Stimulated activated CD8-positive, alpha-beta memory T cell treated with anti-CD3 and anti-CD28 coated beads, Interleukin-12 subunit alpha, Interleukin-12 subunit beta, amount 100 ng/mL, for 1 hour (primary cell): ENCODE measurements at places on chromosomes 11 and 22.

DNA sequence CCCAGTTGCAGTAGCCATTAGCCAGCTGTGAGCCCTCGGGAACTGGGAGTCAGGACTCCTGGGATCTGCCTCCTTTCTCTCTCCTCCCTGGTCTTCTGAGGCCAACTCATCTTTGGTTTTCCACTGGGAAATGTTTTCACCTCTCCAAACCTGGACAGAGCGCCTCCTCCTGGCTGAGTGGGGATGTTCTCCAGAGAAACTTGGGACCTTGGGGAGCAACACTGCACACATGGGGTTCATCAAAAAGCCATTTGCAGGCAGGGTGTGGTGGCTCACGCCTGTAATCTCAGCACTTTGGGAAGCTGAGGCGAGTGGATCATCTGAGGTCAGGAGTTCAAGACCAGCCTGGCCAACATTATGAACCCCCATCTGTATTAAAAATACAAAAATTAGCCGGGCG lies 145.4 kb downstream of the NECTIN1 start:
- DNase-seq = no peak

GRCh38 chr11:92179017-92179670 lies 45.5 kb upstream of the FAT3 start:
- no peak for DNase-seq

DNA sequence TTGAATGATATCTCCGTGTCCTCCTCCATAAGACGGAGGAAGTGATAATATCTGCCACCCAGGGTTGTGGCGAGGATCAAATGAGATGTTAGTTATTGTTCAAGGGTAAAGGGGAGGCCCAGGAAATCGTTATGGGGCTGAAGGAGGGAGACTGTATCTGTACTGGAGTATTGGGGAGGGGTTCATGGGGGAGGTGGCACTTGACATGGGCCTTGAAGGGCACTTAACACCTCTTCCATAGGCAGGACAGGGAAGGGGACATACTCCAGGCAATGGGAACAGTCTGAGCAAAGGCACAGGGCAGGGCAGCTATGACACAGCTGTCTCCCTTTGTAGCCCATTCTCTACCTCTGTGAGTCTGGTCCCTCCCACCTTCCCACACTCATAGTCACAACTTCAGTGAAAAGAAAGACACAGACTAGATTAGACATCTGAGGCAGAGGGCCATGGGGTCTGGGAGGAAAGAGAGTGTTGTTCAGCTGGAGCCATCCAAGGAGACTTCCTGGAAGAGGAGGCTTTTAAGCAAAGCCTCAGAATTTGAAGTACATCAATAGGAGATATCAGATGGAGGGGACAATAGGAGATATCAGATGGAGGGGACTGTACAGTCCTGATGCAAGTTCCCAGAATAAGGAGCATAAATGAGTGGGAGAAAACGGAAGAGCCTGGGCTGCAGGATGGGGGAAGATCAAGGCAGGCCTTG lies 15.8 kb upstream of the DGKZ start:
- DNase-seq = no peak

GRCh38 chr11:93481696-93482095 lies 61.5 kb downstream of the SMCO4 start:
- DNase-seq = no peak

- no peak for DNase-seq
Measured at GRCh38 chr11:114082767-114083181, 23.3 kb downstream of the ZBTB16 start.

DNA sequence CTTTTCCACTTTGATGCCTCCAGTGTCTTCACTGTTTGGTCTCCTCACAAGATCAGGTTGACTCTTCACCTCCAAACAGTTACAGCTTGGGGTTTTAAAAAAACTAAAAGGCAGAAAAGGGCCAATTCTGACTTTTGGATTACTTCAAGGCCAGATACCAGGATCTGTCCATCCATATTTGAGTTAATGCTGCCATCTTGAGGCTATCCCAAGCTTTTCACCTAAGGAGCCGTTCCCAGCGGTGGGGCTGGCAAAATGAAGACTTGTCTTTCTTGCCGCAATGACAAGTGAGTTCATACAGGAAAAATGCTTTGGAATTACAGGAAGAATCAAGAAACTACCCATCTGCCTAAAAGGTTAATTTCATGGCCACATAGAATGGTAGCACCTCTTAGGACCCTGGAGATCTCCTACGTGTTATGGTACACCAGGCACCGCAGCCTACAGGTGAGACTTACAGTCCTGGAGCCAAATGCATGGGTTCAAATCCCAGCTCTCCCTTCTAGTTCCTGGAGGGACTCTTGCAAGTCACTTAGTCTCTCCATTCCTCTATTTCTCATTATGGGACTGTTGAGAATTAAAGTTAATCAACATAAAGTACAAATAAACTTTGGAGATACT lies 6.0 kb upstream of the OR5B21 start:
- DNase-seq = no peak

DNA sequence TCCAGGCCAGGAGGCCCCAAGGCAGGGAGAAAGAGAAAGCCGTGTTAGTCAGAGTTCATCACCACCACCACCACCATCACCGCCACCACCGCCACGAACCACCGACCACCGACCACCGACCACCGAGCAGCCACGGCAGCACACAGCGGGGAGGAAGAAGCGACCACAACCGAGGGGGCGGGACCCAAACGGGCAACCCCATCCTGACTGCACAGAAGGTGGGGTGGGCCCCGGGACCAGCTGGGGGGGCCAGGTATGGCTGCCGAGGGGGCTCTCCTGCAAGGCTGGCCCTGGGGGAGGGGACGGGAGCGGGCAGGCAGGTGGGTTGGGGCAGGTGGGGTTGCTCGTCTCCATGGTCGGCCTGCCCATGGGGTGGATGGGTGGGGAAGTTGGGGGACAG lies 34.2 kb downstream of the SYT7 start:
- DNase-seq = no peak

DNA sequence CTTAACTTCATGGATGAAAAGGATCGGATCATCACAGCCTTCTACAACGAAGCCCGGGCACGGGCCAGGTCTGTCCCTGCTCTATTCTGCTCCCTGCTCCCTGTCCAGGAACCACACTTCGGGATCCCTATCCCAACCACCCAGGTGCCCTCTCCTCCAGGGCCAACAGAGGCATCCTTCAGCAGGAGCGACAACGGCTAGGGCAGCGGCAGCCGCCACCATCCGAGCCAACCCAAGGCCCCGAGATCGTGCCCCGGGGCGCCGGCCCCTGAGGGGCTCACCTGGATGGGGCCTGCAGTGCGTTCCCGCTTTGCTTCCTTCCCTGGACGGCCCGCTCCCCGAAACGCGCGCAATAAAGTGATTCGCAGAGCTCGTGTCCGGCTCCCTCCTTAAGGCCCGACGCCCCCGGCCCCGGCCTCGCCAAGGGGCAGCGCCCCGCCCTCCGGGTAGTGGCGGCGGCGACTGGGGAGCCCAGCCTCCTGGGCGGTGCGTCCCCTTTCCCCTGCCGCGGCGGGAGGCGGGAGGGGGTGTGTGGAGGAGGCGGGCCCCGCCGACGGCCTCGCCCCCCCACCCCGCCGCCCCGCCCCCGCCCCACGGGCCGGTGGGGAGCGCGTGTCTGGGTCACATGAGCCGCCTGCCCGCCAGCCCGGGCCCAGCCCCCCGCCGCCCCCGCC lies at the start of gene VEGFB:
Gene VEGFB, plus strand, starts transcription at position 672 of the 674 bp plus-strand sequence. CDS start 250 bp downstream, outside the sequence.
- peak; percentile 52 for DNase-seq

GRCh38 chr22:24761888-24762675 lies 12.4 kb downstream of the PIWIL3 start:
- DNase-seq = no peak

GRCh38 chr11:60785806-60786361 lies 751 bp downstream of the MS4A10 start:
- DNase-seq = no peak

DNA sequence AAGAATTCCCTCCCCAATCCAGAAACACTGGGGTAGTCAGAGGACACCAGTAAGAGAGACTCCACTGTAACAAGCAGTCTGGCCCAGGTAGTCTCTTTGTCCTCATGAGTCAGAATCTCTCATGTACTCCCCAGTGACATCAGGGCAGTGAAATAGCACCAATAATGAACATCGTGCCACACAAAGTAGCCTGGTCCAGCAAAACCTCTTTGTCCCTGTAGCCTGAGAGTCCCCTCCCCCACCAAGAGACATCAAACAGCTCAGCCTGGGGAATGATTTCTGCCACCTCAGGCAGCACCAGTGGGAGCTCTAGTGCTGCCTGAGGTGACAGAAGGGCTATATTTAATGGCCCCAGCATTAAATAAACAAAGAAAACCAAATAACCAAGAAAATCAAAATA lies 88.1 kb downstream of the SBF2 start:
- DNase-seq = no peak

DNA sequence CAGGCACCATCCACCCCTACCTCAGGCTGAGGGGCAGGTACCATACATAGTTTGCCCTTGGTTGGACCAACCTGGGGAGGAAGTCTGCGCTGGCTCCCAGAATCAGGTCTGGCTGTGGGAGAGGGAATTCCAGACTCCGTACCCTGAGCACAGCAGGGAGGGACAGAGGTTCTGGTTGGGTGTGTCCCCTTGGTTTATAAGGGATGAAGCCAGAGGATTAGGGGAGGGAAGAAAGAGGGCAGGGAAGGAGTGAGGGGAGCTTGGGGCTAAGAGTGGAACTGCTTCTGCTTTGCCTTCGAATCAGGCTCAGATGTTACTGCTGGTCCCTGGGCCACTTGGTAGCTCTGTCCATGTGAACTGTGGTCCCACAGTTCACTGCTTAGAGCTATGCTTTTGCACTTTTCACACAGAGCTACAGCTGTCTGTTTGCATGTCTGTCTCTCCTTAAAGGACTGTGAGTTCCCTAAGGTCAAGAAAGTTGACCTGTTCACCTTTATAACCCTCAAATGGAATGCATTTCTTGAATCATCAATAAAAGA lies 9.2 kb downstream of the MMP20 start:
- no peak for DNase-seq

- DNase-seq = no peak
Measured at GRCh38 chr22:45823336-45823735, 151.7 kb downstream of the ATXN10 start.

- no peak for DNase-seq
Measured at GRCh38 chr11:114779189-114779588, 100.9 kb downstream of the NXPE2 start.

GRCh38 chr11:100098560-100098959 lies 588.5 kb upstream of the ARHGAP42 start:
- DNase-seq = no peak

- DNase-seq = no peak
Measured at GRCh38 chr22:37167981-37168647, 18.4 kb upstream of the IL2RB start.

GRCh38 chr22:29626497-29627195 lies 23.2 kb downstream of the NF2 start:
- DNase-seq = no peak

DNA sequence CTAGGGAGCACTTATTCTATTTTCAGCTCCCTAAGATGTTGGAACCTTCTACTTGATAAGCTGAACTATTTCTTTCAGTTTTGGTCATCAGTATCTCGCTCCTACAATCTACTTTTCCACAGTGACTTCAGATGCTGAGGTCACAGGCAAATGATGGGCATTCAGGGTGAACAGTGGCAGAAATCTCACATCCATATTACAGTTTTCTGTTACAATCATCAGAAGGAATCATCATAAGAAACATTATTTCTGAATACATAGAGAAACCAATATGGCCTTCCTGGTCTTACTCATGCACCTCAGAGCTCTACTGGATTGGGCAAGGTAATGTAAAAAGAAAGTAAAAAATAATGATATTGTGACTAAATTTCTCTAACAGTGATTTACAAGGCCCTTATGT lies 39.4 kb upstream of the DDI1 start:
- no peak for DNase-seq

DNA sequence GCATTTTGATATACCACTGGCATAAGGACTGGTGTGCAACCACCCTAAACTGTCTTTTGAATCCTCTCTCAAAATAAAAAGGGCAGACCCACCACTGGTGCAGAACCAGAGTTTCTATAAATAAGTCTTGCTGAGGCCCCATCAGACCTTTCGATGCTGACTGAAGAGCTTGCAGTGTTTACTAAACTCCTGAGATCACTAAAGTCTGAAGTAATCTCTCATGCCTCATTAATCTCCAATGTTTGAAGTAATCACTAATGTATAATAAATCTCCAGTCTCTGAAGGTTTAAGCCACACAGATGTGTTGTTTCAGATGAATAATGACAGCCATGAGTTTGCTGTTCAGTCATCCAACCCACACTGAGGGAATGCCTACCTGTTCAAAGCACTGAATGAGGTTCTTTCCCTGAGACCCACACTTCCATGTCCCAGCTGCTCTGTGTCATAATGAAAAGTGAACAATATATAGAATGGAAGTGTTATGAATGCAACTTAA lies 50.6 kb upstream of the DEUP1 start:
- DNase-seq = no peak

DNA sequence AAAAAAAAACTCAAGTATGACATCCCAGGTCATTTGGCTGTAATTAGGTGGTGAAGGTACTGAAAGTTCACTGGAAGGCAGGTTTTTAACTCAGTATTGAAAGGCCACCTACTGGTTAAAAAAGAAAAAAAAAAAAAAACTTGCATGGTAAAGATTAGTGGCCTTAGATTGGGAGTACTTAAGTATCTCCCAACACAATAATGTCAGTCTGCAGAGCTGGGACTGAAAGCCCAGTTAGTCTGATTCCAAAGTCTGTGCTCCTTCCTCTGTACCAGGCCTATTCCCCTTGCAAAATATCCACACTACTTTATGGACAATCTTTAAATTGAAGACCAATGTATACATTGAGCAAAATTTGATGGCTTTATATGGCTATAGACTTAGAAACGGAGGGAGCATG lies 85.5 kb downstream of the NOX4 start:
- no peak for DNase-seq

- DNase-seq = no peak
Measured at GRCh38 chr11:86548271-86548917, 124.0 kb downstream of the ME3 start.

DNA sequence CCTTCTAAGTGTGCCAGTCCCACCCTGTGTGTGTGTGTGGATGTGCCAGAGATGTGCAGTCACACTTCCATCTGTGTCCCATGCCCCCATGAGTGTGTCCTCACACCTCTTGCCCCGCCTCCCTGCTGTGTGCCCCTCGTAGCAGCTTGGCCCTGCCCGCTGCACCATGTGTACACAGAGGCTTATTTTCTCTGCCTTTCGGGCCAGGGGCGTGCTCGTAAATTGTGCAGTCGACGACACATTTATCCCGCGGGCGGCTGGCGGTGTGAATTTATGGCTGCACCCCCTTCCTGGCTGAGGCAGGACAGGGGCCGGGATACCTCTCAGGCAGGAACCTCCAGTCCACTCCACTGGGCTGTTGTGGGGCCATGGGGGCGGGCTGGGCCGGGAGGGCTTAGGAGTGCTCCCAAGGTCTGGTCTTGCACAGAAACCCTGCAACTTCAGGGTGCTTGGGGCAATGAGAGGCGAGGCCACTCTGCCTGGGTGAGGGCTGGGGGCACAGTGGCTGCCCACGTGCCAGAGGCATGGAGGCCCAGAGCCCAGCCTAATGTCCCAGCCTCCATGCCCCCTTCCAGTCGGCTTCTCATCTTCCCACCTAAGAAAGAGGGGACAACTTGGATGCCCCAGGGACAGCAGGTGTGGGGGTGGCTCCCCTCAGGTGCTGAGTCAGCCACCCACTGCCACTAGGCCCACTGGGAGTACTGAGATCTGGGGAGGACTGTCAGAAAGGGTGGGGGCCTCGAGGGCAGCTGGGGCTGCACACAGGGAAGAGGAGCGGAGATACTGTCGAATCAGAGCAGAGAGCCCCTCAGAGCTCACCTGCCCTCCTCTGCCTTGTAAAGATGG lies 12.5 kb downstream of the GP1BB start:
- DNase-seq = no peak
